DMS 273 treated with DMSO at 0.1 percent for 48 hours (cell line): ENCODE measurements at places on chromosomes 11 and 22.

- no peak for DNase-seq
Measured at GRCh38 chr11:75035911-75036565, 47.3 kb downstream of the NEU3 start.

GRCh38 chr11:65576867-65577755 lies 1.3 kb downstream of the EHBP1L1 start:
- no peak for DNase-seq

DNA sequence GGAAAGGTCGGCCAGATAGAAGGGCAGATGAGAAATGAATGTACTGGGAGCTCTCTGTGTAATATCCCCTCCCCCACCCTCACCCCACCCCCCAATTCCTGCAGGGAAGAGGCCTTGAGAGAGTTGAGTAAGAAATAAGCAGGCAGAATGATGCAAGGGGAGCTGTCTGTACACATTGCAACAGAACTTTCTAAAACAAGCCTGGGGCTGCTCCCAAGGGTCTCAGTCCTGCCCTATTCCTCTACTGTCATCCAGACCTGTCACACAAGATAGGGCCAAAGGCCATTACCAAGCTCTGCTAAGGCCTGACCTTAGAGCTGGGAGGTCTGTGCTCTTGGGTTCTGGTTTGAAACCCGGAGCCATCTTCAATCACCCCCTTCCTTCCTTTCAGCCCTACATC lies 5.7 kb upstream of the DGAT2 start:
- DNase-seq = no peak

- DNase-seq = no peak
Measured at GRCh38 chr22:37635157-37635556, 4.3 kb upstream of the SH3BP1 start.

DNA sequence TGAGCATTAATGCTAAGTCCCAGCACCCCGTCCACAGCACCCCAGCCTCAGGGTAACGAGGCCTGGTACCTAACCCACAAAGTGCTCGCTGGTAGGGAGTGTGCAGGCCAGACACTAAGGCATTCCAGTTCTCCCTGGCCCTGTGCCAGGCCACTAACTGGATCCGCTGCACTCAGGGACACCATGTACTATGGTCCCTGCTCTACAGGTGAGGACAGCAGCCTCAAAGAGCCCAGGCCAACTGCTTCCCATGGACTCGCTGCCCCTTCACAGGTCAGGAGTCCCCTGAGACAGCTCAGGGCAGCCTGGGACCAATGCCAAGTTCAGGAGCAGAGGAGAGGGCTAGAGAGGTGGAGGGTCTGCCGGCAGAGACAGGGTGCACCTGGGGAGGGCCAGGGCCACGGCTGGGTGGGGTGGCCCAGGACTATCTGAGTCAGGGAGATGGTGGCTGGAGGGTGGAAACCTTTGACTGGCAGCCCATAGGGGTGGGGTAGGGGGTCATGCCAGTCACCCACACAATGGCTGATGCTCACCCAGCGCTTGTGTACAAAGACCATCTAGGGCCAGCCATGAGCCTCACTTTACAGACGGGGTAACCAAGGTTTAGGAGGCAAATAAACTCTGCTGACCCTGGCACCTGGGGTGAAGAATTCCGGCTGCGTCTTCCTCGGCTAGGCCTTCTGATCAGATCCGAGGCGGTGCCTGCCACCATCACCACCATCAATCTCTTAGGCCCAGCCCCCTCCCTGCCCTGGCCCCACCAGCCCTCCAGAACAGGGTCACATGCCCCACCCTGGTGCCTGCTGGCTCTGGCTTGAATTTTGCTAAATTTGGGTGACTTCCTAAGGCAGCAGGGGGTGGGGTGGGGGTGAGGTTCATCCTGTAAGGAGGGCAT lies 5.6 kb downstream of the OSBPL5 start:
- DNase-seq = no peak

- DNase-seq = no peak
Measured at GRCh38 chr11:19025481-19026406, 34.8 kb downstream of the MRGPRX2 start.

DNA sequence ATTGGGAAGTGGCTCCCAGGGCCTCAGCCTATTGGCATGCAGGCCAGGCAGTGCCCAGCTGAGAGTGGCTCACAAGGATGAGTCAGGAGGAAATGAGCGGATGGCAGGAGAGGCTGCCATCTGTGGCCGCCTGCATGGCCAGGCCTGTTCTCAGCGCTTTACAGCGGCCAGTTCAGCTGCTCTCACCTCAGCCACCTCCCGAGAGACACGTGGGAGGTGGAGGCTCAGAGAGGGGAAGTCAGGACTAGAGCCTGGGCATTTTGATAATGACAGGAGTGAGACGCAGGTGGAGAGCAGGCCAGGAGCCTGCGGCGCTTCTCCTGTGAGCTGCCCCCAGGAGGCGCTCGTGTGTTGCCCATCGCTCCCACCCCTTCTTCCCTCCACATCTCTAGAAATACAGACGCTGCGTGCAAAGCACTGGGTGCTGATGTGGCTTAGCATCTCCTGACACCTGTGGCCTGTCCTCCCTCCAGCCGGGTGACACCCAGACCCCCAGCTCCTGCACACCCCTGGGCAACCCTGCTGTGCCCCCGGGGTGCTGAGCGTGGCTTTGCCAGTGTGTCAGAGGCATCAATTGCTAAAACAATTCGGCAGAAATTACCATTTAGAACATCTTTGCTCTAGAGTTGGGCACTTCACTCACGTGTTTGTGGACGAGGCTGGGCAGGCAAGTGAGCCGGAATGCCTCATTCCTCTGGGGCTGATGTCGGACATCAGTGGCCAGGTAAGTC lies 21.4 kb upstream of the PANX2 start:
- DNase-seq = peak; percentile 24

DNA sequence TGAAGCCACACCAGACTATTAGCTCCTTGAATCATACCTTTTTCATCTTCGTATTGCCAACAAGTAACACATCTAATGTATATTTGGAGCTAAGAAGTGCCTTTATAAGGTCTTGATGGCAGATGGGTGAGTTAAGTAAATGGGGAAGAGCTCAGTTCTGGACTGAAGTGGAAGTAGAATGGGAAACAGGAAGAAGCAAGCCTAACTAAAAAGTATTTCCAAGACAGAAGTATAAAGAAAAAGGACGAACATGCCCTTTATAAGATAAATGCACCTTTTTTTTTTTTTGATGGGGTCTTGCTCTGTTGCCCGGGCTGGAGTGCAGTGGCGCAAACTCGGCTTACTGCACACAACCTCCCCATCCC lies 14.5 kb downstream of the CRTAM start:
- DNase-seq = no peak

GRCh38 chr11:77189588-77190210 lies 61.7 kb downstream of the MYO7A start:
- no peak for DNase-seq

DNA sequence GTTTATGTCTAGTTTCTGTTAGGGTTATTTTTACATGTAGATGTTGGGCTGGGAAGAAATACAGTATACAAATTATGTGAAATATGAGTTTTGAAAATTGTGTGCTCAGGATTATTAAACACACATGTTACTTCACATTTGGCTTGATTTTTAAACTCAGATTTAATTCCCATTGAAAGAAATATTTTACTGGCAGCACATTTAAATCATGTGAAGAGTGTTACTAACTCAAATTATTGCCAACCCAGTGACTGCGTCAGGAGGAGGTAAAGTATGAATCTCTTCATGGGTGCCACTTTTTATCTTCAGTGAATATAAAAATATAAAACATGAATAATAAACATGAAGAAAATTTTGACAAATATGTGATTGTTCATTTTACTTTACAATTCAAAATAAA lies 457.5 kb upstream of the CCDC179 start:
- DNase-seq = no peak

- no peak for DNase-seq
Measured at GRCh38 chr11:110087812-110088534, 5.2 kb upstream of the ZC3H12C start.

DNA sequence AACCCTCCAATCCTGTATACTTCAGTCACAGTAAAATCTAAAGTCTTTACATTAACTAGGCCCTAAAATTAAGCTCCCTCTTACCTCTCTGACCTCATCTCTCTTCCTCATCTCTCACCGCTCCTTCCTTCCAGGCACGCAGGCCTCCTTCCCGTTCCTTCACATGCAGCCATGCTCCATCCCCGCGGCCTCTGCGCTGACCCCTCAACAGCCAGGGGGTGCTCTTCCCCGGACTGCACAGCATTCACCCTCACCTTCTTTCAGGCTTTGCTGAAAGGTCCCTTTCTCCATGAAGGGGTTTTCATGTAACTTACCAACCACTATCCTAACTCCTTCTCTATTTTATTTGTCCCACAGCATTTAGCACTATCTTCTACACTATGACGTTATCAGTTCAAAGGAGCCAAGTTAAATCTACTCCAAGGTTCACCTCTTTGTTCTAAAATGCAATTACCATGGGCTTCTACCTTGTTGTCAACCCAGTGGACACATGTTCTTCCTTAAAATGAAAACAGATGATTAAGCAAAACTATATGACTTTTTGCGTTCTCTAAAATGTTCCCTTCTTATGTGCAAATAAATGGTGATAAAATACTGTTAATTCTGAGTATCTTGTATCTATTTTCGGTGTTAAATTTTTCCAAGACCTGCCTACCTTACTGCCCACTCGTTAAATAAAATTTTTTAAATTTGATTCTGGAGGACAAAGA lies 57.8 kb upstream of the APOA1 start:
- no peak for DNase-seq

- no peak for DNase-seq
Measured at GRCh38 chr22:35488513-35488912, 52.1 kb upstream of the RASD2 start.

GRCh38 chr11:8168485-8169257 lies at the start of gene RIC3:
RIC3 (minus strand) TSS chr11:8169025; CDS start chr11:8168989, 36 bp downstream.
- no peak for DNase-seq

- DNase-seq = no peak
Measured at GRCh38 chr11:121696931-121697670, 244.3 kb upstream of the SORL1-AS1 start.

DNA sequence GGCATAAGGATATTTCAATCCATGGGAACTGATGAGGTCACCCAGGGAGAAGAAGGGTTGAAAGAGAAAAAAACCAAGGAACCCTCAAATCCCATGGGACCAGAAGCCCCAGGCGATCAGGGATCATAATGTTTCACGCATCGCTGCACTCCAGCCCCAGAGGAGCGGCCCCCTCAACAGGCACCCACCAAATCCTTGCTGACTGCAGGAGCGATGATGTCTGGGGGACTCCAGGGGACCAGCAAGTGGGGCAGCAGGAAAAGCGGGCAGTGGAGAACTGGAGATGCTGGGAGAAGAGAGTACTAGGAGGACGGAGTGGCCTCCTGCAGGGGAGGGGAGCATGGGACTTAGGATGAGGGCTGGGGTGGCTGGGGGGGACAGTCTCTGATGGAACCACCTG lies 47.7 kb upstream of the LINC01488 start:
- no peak for DNase-seq

- no peak for DNase-seq
Measured at GRCh38 chr11:104618954-104619353, 279.3 kb downstream of the CASP12 start.

DNA sequence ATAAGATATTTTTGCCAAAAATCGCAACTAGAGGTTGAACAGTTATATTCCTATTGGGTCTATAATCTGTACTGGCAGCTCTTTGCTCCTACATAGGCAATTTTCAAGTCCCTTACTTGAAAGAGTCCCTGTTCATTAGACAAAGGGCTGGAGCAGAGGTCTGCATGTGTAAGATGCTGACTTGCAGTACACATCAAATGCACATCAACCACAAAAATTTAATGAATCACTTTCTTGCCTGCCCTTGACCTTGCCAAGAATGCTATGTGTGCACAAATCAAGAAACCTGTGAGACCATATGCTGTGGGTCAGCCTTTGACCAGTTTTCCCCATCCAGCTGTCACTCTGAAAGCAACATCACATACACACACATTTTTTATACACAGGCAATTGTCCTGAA lies 661.5 kb downstream of the LRRC4C start:
- DNase-seq = no peak

GRCh38 chr11:103737747-103738146 lies 298.7 kb upstream of the DDI1 start:
- DNase-seq = no peak
